Stimulated activated CD8-positive, alpha-beta memory T cell treated with anti-CD3 and anti-CD28 coated beads, Interleukin-4, amount 100 ng/mL, for 4 hours (primary cell): ENCODE measurements at places on chromosomes 7 and 10.

DNA sequence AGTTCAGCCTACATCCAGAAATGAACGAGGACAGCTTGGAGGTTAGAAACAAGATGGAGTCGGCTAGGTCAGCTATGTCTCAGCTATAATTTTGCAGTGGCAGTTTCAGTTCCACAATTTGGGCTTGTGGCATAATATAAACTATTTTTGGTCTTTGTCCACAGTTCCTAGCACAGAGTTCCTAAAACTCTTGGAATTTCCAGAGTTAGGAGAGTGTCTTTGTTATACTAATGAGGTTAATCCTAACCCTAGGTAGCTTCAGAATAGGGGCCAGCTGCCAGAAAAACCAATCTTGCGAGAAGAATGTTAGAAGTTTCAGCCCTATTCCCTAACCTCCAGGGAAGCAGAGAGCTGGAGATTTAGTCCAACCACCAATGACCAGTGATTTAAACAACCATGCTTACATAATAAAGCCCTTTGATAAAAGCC is 131.9 kb downstream of the AKR1D1 start:
- no peak for DNase-seq

DNA sequence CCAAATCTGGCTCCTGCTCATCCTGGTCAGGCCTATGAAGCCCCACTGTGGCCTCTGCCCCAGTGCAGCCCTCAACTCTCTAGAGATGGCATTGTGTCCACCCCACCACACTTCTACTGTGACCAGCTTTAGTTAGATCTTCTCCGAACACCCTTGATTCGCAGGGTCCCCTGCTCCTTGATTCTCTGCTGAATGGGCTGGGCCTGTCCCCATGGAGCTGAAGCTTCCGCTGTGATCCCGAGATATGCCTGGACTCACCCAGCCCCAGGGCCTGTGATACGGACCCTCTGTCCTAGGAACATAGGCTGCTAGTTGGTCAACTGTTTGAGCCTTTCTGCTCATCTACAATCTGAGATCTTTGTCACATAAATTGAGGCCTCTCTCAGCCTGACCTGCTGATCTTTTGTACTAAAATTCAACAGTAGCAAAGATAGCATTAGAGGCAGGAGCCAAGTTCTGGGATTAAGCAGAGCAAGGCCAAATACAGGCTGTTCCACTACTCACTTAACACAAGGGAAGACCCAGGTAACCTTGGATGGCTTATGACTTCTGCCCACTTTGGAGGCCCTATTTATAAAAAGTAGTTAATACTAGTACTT is 6.5 kb upstream of the PPIF start:
- DNase-seq, result no peak

GRCh38 chr10:118315629-118316028 is 26.5 kb downstream of the FAM204A start:
- no peak for DNase-seq

- DNase-seq, result no peak
Measured at GRCh38 chr10:3060481-3060889, 6.9 kb upstream of the PFKP start.

DNA sequence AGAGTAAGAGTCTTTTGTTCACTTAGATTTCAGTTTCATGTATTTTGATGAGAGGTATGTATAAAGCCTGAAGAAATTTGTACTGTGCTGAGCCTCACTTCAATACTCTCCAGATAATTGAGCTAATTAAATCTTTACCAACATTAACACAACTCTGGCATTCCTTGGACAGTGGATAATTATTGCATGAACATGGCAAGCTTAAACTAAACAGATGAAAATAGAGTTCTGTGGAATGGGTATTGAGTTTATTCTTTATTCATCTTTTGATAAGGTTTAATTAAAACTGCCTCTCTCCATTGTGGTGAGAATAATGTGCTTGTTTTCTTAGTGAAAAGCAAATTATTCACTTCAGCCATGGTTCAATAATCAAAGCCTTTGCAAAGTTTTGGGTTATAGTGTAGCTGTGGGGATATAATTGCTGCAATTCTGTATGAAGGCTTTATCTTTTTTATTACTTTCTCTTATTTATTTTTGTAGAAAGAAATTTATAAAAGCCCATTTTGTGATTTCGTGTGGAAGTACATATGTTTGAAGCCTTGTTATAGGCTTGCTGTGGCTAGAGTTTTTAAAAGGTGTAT is 126.4 kb upstream of the FZD1 start:
- no peak for DNase-seq

DNA sequence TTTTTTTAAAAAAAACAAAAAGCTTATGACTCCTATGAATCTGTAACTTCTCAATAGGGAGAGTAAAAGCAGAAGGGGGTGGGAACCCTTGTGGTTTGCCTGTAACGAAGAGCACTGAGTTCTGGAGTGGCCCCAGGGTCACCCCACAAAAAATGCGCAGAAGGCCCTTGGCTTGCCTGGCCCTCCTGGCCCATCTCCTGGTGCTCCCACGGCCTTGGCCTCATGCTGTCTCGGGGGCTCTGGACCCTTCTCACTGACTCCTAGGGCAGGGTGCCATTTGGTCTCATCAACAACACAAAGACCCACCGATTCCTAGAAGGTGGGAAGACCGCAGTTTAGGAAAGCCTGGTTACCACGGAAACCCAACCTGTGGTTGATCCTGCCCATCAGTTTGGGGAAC is 40.8 kb downstream of the ZNF467 start:
- no peak for DNase-seq

GRCh38 chr7:157403646-157404401 is 67.0 kb downstream of the DNAJB6 start:
- DNase-seq, result no peak
